Stimulated activated CD4-positive, alpha-beta T cell treated with anti-CD3 and anti-CD28 coated beads, TNF-alpha, amount 100 ng/mL, for 4 hours (primary cell): ENCODE measurements at places on chromosomes 13 and 19.

DNA sequence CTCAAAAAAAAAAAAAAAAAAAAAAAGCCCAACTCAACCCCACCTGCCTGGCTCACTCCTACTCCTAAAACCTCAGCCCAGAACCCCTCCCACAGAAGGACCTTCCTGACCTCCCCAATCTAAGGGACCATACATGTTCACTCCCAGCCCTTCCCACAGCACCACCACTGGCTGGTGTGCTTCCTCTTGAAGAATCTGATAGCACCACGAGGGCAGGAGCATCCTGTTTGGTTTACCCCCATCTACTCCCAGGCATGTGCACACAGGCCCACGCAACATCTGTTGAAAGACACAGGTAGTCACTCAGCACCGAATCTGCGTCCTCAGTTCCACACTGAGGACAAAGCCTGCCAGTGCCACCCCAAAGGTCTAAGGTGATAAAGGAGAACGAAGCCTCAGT lies 8.2 kb downstream of the LATS2 start:
- DNase-seq = no peak

- DNase-seq = no peak
Observed at GRCh38 chr13:29993716-29994488, 143.5 kb upstream of the UBL3 start.

- no peak for DNase-seq
Observed at GRCh38 chr13:46339035-46339666, 47.9 kb downstream of the RUBCNL start.

- DNase-seq = peak; percentile 52
Observed at GRCh38 chr19:2476451-2477140, 669 bp downstream of the GADD45B start.

- no peak for DNase-seq
Observed at GRCh38 chr19:55247621-55248099, 11.2 kb downstream of the PPP6R1 start.

DNA sequence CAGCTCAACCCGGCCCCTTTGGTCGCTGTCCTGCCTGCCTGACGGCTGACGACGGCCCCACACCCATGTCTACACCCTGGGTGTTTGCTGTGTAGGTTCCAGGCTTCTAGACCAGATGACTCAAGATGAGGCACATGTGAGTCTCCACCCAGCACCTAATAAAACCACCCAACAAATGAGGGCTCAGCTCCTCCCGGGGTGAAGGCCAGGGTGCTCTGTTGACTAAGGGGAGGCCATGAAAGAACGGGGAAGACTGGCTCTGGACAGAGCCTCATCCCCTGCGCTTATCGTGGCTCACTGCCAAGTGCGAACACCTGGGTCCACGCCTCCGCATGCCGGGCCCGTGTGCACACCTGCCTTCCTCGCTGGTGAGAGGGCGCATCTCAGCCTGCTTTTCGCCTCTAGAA lies 39.6 kb downstream of the COL4A2 start:
- no peak for DNase-seq

- DNase-seq = no peak
Observed at GRCh38 chr13:99916366-99917103, 55.0 kb downstream of the ZIC5 start.

DNA sequence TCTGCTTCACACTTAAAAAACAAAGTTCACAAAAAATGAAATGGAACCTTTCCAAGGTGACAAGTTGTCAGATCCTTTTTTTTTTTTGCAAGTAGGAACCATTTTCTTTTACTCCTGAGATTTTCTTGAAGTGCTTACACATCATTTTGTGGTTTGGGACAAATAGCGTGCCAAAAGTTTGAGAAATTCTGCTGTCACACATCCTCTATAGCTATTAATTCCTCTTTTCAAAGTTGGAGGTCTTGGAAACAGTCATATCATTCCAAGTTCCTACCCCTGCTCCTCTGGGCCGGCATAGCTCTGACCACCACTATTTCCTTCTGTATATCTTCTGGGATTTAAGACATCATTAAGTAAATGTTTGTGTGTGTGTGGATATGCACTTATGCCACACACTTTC lies 421.6 kb upstream of the SLC10A2 start:
- DNase-seq = no peak

- no peak for DNase-seq
Observed at GRCh38 chr19:38389101-38389925, 816 bp downstream of the SPRED3 start.

- DNase-seq = no peak
Observed at GRCh38 chr19:33175886-33176669, 18.1 kb upstream of the LRP3 start.

GRCh38 chr19:58509731-58510083 lies 2.1 kb downstream of the SLC27A5 start:
- no peak for DNase-seq
